ENCODE measurements at places on chromosomes 3 and 15. TPM values are rescaled to one million over a fixed set of nuclear protein-coding genes. Genes with fewer than 3 reads are reported as not detected.

DNA sequence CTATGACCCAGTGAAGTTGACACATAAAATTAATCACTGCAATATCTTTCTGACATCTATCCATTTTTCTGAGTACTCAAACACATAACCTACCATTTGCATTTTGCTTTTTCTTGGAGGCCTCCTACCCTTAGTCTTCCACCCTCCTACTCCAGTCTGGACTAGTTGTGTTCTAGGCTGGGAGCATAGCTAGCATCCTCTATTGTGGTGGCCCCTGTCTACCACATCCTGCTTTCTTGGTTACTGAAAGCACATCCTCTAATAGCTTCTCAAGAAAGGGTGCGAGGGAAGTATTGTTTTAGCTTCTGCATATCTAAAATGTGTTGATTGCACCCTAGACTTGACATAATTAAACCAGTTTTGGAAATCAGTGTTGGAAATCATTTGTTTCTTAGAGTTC, 176.5 kb downstream of the THSD4 start:
- no peaks in the 10 kb centered on the region for H3K36me3 ChIP-seq
- no peaks in the 10 kb centered on the region for H3K27me3 ChIP-seq
- no peak overlapping the region for H3K27ac ChIP-seq
- no peak overlapping the region for H3K4me3 ChIP-seq
- H3K4me1 ChIP-seq: no peaks in the 10 kb centered on the region
- no peak for DNase-seq

DNA sequence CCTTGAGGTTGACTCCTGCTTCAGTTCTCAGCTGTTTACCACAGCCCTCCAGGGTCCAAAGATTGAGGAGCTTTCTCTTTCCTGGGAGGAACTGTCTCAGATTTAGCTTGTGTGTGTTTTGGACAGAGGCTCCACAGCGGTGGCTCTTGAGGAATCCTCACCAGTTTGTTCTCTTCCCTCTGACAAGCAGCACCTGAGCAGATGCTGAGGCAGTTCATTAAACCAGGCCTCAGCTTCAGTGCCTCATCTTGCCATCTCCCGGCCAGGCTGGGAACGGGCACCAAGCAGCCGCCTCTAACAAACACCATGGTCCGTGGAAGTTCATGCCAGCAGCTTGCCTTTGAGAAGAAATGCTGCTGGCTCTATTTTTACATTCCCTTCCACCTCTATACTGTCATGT, 25.8 kb upstream of the TIMP4 start:
- no peaks in the 10 kb centered on the region for H3K4me1 ChIP-seq
- H3K27me3 ChIP-seq: no peaks in the 10 kb centered on the region
- no peaks in the 10 kb centered on the region for H3K36me3 ChIP-seq
- no peak for DNase-seq
- H3K4me3 ChIP-seq: no peak overlapping the region

DNA sequence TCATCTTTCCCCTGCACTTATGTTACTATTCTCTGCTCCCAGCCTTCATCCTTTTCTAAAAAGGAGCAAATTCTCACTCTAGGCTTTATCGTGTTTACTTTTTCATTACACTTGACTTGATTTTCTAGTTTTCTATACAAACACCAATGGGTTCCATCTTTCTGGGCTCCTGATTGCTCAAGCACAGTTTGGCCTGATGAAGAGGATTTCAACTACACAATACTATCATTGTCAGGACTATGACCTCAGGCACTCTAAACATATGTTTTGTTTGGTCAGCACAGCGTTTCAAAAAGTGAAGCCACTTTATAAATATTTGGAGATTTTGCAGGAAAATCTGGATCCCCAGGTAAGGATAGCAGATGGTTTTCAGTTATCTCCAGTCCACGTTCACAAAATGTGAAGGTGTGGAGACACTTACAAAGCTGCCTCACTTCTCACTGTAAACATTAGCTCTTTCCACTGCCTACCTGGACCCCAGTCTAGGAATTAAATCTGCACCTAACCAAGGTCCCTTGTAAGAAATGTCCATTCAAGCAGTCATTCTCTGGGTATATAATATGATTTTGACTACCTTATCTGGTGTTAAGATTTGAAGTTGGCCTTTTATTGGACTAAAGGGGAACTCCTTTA, 86.2 kb downstream of the TGFBR2 start:
- no peak for DNase-seq
- H3K27me3 ChIP-seq: no peaks in the 10 kb centered on the region

- no peaks in the 10 kb centered on the region for H3K27me3 ChIP-seq
- DNase-seq: no peak
- no peak overlapping the region for H3K27ac ChIP-seq
- H3K4me1 ChIP-seq: no peaks in the 10 kb centered on the region
- no peaks in the 10 kb centered on the region for H3K36me3 ChIP-seq
Observed at GRCh38 chr3:89434621-89435380, 327.4 kb downstream of the EPHA3 start.

DNA sequence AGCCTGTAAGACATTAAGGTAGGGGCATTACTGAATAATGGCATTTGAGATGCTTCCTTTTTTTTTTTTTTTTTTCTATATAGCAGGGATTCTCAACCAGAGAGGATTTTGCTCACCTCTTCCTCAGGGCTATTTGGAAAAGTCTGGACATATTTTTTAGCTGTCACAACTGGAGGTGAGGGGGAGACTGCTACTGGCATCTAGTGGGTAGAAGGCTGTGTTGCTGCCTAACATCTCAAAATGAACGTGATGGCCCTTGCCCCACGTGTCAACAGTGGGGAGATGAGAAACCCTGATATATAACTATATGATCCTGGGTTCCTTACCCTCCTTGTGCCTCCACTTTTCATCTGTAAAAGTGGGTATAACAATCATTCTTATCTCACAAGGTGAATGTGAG, 71.9 kb downstream of the CADPS start:
- no peak overlapping the region for H3K27ac ChIP-seq
- H3K4me1 ChIP-seq: no peaks in the 10 kb centered on the region

PIERCE2 gene
- 2.7 TPM for total RNA-seq
